ENCODE measurements at places on chromosomes 6 and 20. TPM values are rescaled to one million over a fixed set of nuclear protein-coding genes. Genes with fewer than 3 reads are reported as not detected.

IYD gene
- polyA plus RNA-seq = 0.05 TPM

BPIFB1 gene
- polyA plus RNA-seq = 0.04 TPM

PIGU gene
- 16.4 TPM for polyA plus RNA-seq

KLHDC3 gene
- 198 TPM for polyA plus RNA-seq

LY6G6C gene
- polyA plus RNA-seq = not detected

KIF3B gene
- polyA plus RNA-seq = 9.6 TPM

PGC gene
- not detected for polyA plus RNA-seq

VNN1 gene
- 0.06 TPM for polyA plus RNA-seq

ADAM33 gene
- polyA plus RNA-seq = 6.6 TPM

ABHD16A gene
- polyA plus RNA-seq = 50.0 TPM

GSTA3 gene
- polyA plus RNA-seq = not detected

- no peak for DNase-seq
Measured at GRCh38 chr6:15025446-15025845, 220.4 kb upstream of the JARID2 start.

GRCh38 chr6:134168590-134169208 lies 116.3 kb upstream of the SLC2A12 start:
- no peak for DNase-seq

GRCh38 chr6:19332806-19333460 lies 504.2 kb upstream of the ID4 start:
- no peak for DNase-seq

- DNase-seq = peak; percentile 47
Measured at GRCh38 chr6:125835221-125835744, 44.5 kb downstream of the NCOA7 start.

- no peak for DNase-seq
Measured at GRCh38 chr6:159615918-159616317, 77.1 kb downstream of the SOD2 start.

DNA sequence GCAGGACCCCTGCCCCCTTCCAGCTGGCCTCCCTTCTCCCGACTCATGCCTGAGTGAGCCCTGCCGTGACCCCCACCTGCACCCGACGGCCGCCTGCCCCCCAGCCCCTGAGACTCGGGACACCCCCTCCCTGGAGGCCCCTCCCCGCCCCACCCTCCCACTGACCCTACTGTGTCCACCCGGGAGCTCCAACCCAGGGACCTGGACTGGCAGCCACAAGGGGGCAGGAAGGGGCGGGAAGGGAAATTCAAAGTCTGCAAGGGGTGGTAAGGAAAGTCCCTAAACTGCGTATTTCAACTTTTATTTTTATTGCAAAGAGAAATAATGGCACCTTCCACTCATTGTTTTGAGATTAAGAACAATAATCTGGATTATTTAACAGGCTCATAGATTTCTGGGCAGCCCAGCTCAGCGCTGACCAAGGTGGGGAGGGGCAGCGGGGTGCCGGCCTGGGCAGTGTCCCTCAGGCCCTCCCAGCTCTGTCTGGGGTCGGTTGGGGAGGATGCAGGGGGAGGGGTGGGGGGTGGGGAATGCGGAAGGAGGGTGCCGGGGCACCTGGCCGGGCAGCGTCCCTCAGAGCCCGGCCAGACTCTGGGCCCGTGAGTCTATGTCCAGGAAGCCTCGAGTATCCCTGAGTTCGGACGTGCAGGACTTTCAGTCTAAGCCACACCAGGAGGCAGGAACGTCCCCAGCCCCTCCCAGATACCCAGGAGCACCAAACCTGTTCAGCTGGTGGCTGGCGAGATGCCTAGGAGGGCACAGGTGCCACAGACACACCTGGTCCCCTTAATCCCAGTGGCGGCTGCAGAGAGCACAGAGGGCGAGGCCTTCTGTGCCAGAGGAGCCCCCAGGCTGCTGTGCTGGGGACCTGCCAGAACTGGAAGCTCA lies 1.3 kb upstream of the PTK6 start:
- no peak for DNase-seq

GRCh38 chr6:83071707-83072106 lies 4.2 kb downstream of the DOP1A start:
- no peak for DNase-seq

DNA sequence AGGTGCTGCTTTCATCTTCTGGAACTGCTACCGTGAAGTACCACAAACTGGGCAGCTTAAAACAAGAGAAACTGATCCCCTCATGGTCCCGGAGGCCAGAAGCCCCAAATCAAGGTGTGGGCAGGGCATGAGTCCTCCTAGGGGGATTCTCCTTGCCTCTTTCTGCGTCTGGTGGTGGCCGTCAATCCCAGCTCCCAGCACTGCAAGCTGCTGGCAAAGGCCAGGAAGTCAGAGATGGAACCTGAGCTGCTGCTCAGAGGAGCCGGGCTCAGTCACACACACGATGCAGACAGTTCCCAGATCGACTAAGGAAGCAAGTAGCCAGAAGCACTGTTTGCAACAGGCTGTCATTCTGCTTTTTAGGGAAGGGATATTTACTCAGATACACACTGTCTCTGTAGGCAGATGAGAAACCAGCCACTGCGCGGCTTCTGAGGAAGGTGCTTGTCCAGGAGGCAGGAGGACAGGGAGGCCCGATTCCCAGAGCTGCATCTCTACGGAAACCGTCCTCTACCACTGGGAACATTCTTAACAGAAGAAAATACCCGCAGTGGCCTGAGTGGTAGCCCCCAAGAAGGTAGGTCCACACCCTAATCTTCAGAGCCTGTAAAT lies 15.5 kb downstream of the BHLHE23 start:
- DNase-seq = no peak

GRCh38 chr20:461254-462198 lies 807 bp downstream of the TBC1D20 start:
- peak; percentile 58 for DNase-seq

DNA sequence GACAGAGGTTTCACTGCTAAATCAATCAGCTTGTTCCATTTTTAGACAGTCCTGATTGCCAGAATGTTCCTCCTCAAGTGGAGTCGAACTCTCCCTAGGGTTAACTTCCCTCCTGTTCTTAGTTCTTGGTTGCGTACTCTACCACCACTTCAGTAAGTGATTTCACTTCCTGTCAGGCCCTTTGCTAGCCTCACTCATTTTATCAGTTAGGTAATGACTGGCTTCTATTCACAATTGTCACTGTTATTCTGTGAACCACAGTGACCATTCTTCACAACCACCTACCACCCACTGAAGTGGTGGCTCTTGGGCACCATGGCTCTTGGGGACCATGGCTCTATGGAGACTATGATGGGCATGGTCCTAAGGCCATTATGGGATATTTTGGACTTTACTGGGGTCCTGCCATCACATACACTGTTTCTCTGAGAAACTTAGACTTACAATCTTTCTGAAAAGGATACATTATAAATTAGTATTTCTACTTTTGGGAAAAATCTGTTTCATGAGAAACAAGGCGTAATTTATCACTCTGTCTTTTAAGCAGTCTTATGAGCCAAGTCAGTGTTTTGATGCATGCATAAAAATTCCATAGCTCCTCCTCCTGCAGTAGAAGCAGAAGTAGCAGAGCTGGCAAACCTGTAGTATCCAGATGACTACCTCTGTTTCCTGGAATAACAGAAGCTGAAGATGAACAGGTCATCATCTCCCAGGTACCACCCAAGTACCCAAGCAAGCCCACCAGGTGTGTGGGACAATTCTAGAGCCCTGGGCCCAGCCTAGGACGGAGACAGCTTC lies 66.3 kb downstream of the ATXN1 start:
- no peak for DNase-seq

- no peak for DNase-seq
Measured at GRCh38 chr6:45417436-45417835, 39.7 kb upstream of the SUPT3H start.

DNA sequence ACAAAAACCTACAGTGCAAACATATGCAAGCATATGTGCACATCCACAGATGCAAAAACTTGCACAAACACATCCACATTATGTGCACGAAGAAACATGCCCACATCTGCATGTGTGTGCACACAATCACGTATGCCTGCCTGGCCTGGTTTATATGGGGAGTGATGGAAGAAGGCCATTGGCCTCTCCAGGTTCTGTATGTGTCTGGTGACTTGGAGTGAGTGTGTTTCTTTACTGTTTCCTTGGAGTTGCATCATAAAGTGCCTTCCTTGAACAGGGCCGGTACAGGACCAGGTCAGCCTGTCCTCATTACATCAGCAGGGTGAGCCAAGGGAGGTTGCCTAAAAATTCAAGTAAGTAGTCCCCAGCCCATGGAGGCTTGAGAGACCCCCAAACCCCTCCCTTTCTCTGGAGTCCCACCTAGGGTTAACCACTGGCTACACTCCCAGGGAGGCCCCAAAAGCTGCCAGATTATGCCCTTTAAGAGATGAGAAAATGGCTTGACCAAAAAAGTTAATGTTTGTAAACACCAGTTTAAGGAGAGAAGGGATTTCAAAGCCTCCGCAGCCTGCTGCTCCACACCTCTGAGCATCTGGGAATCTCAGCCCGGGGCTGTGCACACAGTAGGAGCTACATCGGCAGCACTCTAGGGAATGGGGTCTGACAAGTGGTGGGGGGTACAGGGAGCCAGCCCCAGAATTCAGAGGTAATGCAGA lies 140.8 kb downstream of the VEGFA start:
- no peak for DNase-seq

GRCh38 chr6:104566411-104566810 lies 293.3 kb downstream of the HACE1 start:
- DNase-seq = no peak

GRCh38 chr20:15320941-15321340 lies 983.5 kb upstream of the FLRT3 start:
- DNase-seq = peak; percentile 31

DNA sequence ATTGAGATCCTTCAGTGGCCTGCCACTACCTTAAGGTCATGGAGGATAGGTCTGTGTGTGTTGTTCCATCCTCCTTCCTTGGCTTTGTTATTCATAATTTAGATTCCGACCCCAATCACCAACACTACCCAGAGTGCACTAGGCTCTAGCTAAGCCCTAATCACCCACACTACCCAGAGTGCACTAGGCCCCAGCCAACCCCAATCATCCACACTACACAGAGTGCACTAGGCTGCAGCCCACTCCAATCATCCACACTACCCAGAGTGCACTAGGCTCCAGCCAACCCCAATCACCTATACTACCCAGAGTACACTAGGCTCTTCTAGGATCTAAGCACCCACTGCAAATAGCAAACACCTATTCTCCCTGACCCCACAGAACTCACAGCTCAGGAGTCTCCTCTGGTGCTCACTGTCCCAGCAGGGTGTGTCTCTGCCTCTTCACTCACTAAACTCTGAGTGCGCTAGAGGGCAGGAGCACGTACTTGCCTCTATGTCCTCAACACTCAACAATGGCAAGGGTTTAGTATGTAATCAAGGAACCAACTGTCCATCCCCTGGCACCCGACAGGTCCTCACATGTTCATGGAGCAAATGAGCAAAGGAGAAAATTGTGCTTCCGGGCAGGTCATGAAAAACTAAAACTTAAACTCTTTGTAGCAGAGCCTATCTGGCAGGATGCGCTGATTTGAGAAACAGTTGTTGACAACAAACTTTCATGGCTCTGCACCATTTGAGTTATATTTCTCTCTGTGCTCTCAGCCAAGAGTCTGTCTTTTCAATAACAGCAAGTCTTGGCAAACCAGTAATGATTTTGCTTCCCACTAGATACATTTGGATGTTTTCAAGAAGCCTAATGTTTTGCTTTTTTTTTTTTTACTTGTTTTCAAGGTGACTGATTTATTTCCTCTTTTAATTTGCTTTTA lies 54.3 kb downstream of the SLC22A23 start:
- no peak for DNase-seq

DNA sequence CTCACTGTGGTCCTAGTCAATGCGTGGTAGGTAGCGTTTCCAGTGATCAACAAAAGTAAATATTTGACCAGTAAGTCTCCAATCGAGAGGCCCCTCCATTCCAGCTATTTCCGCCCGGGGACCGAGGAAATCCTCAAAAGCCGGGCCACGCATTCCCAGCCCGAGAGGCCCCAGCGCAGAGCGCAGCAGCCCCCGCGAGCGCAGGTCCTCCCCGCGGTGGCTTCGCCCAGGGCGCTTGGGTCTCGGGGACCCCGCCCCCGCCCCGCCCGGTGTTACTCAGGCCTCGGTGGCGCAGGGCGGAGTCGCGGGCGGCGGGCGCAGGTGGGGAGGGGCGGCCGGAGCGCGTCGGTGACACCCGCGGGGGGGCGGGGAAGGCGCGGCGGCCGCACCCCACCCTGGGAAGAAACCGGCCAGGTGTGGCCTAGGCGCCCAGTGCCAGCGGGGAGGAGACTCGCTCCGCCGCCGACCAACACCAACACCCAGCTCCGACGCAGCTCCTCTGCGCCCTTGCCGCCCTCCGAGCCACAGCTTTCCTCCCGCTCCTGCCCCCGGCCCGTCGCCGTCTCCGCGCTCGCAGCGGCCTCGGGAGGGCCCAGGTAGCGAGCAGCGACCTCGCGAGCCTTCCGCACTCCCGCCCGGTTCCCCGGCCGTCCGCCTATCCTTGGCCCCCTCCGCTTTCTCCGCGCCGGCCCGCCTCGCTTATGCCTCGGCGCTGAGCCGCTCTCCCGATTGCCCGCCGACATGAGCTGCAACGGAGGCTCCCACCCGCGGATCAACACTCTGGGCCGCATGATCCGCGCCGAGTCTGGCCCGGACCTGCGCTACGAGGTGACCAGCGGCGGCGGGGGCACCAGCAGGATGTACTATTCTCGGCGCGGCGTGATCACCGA lies at the start of gene DSP:
TSS of gene DSP (plus strand) at position 497 of the 890 bp plus-strand sequence. CDS start at position 742, 245 bp downstream.
- DNase-seq = peak; percentile 23

DNA sequence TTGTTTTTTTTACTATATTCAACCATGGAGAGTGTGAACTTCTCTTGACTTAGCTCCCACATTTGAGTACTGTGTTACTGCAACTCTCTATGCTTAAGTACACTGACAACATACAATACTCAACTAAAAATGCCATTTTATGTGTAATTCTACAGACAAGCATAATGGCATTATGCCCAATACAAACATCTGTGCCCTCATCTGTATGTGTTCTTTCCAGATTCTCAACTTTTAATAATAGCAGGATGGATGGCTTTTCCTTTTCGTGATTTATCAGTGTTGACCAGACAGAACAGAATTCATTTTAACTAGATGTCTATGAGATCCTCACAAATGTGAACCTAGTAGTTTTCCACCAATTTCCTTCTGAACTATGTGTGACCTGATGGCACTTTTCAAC lies 84.2 kb upstream of the MARCKS start:
- DNase-seq = no peak

- no peak for DNase-seq
Measured at GRCh38 chr6:108966251-108966650, 118.0 kb downstream of the ARMC2 start.

DNA sequence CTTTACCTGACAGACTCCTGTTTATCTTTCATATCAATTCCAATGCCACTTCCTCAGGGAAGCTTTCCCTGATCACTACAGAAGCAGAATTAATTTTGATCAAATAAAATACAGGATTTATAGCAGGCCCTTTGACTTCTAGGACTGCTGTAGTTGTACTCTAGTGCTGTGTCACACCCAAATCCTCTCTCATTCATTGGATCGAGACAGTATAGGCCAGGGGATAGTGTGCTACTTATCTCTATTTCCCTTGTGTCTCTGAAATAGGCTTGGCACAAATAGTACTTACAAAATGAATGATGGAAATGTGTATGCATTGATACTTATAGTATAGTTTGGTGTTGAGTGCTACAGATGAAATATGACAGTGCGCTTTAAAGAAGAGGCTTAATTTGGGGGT lies 19.8 kb downstream of the RALY start:
- DNase-seq = no peak
